ENCODE measurements at places on chromosomes 3 and 15.

- DNase-seq: no peak
Observed at GRCh38 chr3:14602006-14602803, 49.4 kb upstream of the CCDC174 start.

GRCh38 chr15:74367296-74367854, at the start of gene CYP11A1:
Gene CYP11A1, minus strand, starts transcription at chr15:74367646. Its CDS starts 61 bp downstream, at chr15:74367585.
- no peak for DNase-seq

DNA sequence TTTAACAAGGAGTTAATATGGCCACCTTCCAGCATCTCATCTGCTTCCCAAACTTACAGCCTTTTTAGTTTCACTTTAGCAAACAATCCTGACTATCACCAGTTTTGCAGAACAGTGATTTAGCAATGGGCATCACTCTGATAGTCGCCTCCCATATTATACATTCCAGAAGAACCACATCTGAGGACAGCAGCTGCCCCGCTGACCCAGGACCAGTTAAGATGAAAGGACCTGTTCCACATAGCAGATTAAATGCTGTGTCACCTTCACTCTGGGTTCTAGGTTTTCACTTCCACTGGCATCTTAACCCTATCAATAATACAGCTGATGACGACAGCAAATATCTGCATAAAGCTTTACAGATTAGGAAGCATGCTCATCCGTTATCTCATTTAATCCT, 99.8 kb downstream of the TRIM69 start:
- no peak for DNase-seq

DNA sequence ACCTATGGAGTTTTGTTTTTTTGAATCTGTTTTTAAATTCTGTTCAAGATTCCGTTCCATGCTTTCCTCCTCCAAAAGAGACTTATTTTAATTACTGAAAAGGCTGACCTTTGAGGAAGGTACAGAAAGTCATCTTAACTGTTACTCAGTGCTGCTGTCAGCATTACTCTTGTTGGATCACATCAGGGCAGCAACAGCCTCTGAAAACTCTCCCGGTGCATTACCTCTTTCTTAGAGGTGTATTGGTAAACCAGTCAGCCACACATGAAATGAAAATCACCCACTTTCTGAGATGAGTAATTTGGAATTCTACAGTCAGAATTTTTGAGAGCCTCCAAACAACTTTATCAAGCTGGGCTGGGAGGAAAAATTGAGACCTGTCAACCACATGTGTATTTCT, 88.5 kb upstream of the LIMD1 start:
- no peak for DNase-seq

- no peak for DNase-seq
Observed at GRCh38 chr3:32506466-32506865, 3.8 kb upstream of the CMTM6 start.
